ENCODE measurements at places on chromosomes 1 and 21.

DNA sequence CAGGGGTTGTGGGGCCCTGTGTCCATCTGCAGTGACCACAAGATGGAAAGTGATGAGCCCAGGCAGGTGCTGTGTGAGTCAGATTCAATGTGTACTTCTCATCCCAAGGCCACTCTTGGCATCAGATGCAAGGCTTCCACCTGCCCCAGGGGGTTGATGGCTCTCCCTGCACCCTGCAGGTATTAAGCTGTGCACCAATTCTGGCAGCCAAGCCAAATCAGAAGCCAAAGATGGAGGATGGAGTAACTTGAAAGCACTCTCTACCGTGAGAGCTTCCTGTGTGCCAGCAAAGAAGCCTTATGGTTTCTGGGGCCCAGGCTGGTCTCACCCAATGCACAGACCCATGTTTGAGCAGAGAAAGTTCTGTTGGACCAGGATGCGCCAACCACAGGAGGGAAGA, 44.3 kb upstream of the TENT5C start:
- DNase-seq = no peak

DNA sequence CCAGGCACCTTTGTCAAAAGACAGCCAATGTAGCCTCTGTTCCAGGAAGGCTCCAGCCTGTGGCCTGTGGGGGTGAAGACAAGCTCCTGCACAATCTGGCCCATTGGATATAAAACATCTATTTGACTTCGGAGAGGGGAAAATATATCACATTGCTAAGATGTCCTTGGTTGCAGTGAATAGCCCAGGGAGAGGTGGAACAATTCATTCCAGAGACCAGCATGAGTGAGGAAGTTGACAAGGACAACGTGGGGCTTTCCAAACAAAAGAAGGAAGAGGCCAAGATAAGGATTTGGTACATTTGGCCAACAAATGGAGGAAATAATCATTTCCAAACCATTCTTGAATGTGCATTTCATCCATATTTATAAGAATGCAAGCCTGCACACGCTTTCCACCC, 187.0 kb downstream of the ETS2 start:
- no peak for DNase-seq

- no peak for DNase-seq
Observed at GRCh38 chr21:35651196-35651595, 409.1 kb downstream of the SETD4 start.

DNA sequence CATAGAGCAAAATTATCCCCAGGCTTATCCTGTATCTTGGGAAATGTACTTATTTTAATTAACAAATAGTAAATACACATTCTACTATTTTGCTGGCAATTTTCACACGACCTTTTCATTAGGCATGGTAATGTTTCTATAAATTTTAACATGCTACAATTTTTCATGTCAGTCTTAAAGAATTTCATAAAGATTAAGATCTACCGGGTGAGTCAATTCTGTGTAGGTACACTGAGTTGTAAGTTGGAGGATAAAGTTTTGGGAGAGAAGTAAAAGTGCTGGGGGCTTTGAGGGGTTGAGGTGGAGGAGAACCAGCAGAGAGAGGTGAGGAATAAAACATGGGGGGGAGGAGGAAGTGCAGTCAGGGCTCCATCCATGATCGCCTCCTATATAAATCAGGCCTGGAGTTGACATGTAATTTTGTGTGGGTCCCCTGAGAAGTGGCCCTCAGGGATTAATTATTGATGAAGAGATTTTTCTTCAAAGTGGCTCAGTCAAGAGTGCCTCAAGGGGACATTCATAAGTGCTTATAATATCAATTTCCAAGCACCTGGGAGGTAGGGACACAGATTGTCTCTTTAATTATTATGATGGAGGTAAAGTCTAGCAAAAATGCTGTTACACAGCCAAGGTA, 7.2 kb downstream of the DPYD start:
- DNase-seq = no peak

DNA sequence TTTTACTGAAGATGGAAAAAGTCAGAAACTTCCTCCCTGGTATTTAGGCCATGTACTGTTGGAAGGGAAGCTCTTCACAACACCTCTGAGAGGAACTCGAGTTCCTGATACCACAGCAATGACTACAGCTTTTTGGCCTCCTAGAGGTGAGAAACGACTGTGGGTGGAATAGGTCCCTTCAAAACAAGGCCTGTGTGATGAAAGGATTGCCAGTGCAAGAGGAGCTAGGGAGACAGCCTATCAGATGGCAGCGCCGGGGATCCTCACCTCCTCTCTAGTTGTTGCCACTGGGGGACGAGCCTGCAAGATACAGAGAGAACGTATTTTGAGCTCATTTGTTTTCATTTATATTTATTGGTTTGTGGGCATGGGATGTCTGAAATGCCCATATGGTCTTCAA, 187.8 kb upstream of the KCND3 start:
- no peak for DNase-seq

DNA sequence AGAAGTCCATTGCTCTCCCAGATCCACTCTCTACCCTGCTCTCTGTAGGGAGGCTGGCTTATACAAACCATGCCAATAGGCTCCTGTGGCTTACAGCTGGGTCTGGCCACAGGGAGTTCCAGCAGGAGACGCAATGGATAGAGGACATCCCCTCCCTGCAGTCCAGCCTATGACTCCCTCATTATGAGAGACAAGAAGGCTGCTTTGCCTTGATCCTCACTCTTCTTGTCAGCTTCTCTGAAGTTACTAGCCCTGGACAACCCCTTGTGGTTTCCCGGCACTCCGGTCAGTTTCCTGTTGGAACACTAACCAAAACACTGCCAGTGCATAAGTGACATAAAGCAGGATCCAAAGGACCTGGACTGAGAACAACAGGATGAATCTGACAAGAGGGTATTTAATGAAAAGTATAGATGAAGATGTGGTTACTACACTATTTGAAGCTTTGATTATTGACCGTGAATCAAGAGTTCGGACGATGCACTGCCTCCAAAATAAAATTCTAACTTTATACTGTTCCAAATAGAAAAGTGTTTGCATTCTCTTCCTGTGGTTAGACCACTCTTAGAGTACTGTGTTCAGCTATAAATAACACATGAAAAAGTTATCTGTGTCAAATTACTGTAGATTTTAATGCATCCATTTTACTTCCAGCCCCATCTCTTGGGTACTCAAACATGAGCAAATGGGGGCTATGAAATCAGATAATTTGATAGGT, 32.7 kb upstream of the ZNF326 start:
- no peak for DNase-seq

GRCh38 chr1:7389906-7390603, 381.0 kb upstream of the VAMP3 start:
- no peak for DNase-seq

- DNase-seq = no peak
Observed at GRCh38 chr1:47764461-47765046, 232.6 kb downstream of the TRABD2B start.

- DNase-seq = no peak
Observed at GRCh38 chr1:76013206-76013581, 61.4 kb upstream of the ST6GALNAC3 start.

GRCh38 chr1:233614743-233615521, 1.0 kb downstream of the KCNK1 start:
- no peak for DNase-seq

GRCh38 chr1:164768619-164769018, 209.6 kb downstream of the PBX1 start:
- DNase-seq = no peak

DNA sequence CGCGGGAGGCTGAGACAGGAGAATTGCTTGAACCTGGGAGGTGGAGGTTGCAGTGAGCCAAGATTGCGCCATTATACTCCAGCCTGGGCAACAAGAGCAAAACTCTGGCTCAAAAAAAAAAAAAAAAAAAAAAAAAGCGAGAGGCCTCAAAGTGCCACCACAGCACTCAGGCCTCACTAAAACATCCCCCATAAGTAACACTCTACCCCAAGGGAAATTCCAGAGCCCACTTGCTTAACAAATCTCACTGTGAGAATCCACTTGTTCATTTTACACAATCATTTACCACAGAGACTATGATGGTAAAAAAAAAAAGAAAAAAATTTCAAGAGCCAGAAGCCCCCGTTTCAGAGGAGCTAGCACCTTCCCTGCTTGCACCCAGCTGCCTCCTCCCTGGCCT, 26.3 kb upstream of the EXOSC10 start:
- no peak for DNase-seq

DNA sequence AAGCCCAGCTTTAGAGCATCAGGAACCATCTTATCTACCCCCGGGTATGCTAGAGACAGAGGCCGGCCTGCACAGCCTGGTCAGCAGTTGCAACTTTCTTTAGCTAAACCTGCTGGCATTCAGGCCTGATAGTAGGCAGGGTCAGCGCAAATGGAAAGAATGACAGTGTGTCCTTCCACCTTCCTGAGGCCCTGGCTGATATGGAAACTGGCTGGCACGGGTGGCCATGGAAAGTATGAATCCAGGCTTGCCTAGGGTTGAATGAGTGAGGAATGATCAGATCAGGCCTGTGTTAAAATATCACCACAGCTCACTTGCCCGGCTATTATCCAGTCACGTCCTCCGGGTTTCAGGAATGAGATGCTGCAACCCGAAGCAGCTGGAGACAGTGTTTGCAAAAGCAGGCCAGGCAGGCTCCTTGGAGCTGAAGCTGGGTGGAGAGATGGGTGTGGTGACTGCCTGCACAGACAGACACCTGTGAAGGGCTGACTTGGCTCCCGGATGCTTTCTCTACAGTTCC, 34.7 kb downstream of the RCAN1 start:
- no peak for DNase-seq

- no peak for DNase-seq
Observed at GRCh38 chr1:100567062-100567461, 29.1 kb downstream of the GPR88 start.

GRCh38 chr21:17491716-17492414, 21.0 kb upstream of the CXADR start:
- peak; percentile 82 for DNase-seq

DNA sequence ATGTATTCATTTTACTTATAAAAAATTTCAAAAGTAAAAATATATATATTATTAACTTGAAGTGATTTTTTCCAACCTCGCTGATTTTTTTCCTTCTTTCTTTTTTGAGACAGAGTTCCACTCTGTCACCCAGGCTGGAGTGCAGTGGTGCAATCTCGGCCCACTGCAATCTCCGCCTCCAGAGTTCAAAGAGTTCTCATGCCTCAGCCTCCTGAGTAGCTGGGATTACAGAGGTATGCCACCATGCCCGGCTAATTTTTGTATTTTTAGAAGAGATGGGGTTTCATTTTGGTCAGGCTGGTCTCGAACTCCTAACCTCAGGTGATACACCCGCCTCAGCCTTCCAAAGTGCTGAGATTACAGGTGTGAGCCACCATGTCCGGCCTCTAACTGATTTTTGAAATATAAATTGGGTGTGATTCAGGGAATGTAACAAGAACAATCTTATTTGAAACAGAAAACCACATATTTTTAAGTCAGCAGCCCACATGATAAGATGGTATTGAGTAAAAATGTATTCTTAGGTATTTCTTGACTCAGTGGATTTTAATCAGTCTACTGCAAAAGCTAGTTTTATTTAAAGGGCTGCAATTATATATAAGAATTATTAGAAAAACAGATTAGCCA, 30.0 kb downstream of the ZBTB8B start:
- no peak for DNase-seq

- DNase-seq = no peak
Observed at GRCh38 chr1:10615932-10616671, 141.4 kb downstream of the PEX14 start.

DNA sequence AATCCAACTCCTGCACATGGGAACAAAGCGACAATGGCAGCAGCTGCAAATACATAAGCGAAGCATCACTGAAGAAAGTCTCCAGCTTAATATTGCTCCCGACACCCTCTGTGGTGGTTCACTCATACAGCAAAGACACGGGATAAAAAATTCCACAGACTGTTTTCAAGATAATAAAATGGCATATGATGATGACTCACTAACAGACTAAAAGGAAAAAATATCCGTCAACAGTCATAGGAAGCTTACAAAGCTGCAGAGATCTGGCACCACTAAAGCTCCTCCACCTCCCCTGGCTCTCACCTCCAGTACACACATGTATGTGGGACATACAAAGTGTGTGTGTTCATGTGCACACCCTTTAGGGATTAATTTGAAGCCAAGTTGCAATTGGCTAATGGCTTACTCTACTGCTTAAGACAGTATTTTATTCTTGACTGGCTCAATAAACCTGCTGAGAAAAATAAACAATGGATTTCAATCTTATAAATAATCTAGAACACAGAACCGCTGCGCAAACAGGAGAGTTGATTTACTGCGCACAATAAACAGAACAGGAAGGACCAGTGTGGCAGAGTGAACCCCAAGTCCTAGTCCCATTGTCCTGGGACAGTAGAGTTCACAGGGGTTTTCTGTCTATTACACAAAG, 94.4 kb downstream of the SLC45A1 start:
- peak; percentile 50 for DNase-seq

- DNase-seq = no peak
Observed at GRCh38 chr1:24827379-24828135, 82.3 kb downstream of the CLIC4 start.

- peak; percentile 71 for DNase-seq
Observed at GRCh38 chr1:26690157-26690556, 5.7 kb upstream of the ARID1A start.

- DNase-seq = no peak
Observed at GRCh38 chr1:167767761-167768160, 46.0 kb downstream of the MPZL1 start.

GRCh38 chr1:93813076-93813475, 65.9 kb downstream of the DNTTIP2 start:
- peak; percentile 14 for DNase-seq

GRCh38 chr1:226100436-226101391, 38.2 kb downstream of the H3-3A start:
- peak; percentile 66 for DNase-seq

- DNase-seq = no peak
Observed at GRCh38 chr1:101365186-101365585, 128.4 kb downstream of the S1PR1 start.

DNA sequence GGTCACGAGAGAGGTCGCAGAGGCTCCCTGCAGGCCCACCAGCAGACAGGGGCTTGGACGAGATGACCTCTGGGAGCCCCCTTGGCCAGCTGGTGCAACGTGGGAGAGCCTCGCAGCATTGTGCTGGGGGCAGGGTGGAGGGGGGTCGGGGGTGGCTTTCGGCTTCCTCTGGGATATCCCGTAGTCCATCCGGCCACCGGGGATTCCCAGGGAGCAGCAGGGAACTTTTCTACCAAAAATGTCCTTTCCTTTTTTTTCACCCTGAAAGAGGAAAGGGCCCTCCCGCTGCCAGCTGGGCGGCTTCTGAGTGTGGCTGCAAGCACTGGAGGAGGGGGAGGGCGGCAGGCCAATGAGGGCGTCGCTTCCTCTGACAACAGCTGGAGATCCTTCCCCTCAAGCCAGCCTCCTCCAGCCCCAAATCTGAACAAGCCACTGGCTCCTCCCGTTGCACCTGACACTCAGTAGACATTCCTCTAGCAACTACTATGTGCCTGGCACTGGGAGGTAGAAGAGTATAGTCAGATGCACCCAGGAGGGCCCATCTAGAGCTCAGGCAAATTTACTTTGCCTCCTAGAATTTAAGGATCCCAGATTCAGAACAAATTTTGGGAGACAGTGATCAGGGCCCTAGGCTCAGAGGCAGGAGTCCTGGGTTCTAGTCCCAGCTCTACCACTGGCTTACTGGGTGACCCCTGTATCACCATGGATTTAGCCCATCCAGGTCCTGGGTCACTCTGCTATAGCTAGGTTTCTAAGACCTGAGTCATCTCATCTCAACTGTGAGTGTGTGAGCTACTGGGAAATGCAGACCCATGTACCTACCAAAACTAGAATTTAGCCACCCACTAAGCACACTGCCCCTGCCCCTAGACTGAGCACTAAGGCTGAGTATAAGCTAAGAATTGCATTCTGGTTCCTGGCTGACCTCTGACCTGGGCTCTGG, 2.7 kb downstream of the MOB3C start:
- peak; percentile 91 for DNase-seq

Data from hematopoietic multipotent progenitor cell treated with erythropoietin and hydrocortisone succinate and interleukin-3 and kit ligand, for 6 days (in vitro differentiated cells).